ENCODE measurements at places on chromosomes 12 and 14.

DNA sequence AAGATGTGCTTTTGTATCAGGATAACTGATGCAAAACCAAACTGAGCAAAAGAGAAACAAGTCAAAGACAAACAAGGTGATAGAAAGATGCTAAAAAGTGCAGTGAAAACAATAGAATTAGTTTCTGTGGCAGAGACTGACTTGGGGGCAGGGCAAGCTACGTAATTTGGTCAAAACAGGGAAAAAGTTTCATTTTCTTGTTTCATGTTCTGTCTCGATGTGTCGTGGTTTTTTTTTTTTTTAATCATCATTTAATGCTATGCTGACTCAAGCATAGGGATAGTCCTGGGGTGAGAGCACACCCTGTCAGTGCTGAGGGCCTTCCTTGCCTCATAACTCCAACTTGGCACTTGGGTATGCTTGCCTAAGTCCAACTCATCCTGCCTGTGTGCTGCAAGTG lies 144.1 kb upstream of the PTPRQ start:
- no peak for DNase-seq

- no peak for DNase-seq
Measured at GRCh38 chr12:79983492-79983891, 48.6 kb upstream of the PPP1R12A start.

DNA sequence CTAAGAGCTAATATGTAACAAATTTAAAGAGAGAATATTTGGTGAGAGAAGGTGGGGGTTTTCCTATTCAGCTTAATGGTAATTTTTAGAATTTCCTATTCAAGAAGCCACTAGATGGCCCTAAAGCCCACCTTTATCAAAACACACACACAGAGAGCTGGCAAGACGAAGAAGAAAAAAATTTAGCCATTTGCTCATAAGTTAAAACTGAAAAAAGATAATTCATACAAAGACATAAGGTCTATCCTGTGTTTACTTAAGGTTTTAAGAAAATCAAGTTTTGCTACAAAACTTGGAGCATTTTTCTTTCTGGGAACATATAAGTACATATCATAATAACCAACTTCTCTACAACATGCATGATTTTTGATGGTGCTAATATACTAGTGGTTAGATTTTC lies 46.8 kb upstream of the PCED1B start:
- no peak for DNase-seq

- DNase-seq: no peak
Measured at GRCh38 chr12:15754233-15754632, 35.0 kb downstream of the EPS8 start.

DNA sequence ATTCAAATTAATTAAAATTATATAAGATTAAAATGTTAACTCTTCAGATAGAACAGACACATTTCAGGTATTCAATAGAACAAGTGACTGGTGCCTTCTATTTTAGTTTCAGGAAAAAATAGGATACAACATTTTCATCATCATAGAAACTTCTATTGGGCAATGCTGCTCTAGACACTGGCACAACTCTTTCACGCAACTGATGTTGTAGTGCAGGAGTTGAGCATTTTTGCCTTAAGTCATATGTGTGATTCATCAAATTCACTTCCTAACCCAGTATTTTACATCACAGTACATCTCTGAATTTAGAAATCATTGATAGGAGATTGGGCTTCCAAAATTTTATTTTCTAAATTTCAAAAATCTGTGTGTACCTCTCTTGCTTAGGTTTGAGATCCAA lies 215.4 kb upstream of the DIO2 start:
- no peak for DNase-seq

DNA sequence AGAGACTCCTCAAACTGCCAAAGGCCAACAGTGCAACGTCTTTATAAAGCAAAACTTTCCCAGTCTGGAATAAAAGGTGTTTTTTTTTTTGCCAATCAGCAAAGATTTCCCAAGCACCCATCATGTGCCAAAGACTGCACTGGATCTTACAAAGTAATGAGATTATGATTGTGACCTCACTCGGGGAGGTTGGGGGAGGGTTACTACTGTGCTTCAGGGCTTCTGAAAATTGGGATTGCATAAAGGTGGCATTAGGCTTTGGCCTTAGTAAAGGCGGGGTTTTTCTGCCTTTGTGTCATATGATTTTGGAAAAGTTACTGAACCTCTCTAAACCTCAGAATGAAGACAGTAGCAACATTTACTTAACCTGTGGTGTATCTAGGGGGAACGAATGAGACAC lies 233.8 kb downstream of the DACT1 start:
- DNase-seq: no peak

DNA sequence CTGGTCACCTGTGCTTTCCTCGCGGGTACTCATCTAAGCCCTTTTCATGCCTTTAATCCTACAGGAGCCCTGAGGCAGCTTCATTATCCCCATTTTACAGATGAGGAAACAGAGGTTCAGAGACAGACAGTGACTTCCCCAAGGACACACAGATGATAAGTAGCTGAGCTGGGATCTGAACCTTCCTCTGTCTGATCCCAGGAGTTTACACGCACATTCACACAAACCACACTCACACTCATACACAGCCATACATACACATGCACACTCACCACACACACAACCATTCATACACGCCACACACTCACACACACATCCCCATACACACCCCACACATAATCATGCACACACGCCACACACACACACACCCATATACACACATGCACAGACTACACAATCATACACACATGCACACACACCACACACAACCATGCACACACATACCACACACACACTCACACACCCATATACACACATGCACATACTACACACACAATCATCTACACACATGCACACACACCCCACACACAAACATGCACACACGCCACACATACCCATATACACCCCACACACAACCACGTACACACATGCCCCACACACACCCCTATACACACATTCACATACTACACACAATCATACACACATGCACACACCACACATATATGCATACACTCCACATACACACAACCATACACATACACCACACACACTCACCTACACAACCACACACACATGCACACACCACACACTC lies 2.7 kb downstream of the TMEM119 start:
- DNase-seq: no peak

DNA sequence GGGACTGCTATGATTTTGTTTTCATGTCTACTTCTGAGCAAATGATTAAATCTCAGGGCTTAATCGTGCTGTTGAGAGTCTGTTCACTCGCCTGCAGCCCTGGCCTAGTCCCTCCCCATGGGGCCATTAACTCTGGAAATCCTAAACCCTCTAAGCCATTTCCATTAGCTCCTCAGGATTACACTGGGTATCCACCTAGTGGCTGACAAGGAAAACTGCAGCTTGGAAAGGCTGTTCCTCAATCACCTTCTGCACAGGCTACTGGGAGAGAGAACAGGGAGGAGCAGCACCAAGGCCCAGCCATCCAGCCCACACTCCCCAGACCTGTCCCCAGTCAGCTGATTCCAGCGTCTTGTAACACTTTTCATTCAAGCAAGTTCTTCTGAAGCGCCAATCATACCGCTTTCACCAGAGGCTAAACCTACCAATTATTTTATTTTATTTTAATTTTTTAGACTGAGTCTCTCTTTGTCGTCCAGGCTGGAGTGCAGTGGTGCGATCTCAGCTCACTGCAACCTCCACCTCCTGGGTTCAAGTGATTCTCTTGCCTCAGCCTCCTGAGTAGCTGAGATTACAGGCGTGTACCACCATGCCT lies 48.7 kb downstream of the NEUROD4 start:
- DNase-seq: no peak

DNA sequence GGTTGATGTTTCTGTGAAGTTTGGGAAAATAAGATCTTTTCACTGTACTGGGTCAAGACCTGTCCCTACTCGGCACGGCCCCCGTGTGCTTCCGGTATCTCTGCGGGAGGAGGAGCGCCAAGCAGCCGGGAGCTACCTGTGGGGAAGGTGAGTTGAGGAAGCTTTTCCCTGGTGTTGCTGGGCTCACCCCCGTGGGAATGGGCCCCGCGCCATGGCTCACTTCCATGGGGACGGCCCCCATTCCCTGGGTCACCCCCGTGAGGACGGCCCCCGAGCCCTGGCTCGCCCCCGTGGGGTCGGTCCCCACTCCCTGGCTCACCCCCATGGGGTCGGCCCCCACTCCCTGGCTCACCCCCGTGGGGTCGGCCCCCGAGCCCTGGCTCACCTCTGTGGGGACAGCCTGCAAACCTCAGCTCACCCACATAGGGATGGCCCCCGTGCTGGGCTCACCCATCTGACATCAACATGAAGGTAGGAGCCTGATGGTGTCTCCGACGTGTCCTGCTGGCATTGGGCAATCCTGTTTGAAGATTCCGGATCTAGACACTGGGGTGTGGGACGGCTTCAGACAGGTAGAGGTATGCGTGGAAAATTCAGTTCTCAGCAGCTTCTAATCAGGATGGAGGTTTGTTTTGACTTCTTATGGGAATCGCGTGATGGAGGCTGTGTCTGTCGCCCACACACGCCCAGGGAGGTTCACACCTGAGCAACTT lies 9.1 kb downstream of the LRCOL1 start:
- no peak for DNase-seq

DNA sequence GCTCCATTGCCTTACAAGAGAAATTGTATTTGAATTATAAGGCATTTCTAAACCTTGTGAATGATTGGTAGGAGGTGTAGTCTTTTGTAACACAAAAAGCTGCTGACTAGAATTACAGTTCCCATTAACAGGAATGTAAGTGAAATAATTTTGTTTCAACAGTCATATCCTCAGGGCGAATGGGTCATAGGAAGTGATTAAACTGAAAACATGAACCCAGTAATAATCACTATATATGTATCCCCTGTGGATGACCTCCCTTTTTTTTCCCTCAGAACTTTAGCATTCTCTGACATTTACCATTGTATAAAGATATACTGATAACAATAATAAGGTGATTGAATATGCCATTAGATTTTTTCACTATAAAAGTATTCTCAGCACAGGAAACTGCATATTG lies 312.3 kb downstream of the ATP23 start:
- no peak for DNase-seq

GRCh38 chr14:104206281-104206904 lies 68.0 kb downstream of the KIF26A start:
- DNase-seq: no peak

DNA sequence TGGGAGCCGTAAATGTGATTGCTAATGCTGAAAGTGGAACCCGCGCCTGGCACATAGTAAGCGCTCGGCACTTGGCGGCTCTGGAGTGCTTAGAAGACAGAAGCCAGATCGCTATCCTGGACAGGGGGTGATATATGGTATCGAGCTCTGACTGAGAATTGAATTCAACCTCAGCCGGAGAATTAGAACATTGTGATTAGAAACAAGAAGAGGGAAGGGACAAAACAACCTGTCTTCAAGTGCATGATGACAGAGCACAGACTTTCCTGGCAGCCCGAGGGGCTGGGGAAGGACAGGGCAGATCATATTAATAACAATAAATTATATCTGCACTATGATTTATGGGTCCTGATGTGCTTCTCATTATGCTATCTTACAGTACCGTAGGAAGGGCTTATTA lies 66.9 kb upstream of the TBX3 start:
- no peak for DNase-seq

- DNase-seq: peak; percentile 81
Measured at GRCh38 chr14:104223101-104224041, 85.0 kb downstream of the KIF26A start.

DNA sequence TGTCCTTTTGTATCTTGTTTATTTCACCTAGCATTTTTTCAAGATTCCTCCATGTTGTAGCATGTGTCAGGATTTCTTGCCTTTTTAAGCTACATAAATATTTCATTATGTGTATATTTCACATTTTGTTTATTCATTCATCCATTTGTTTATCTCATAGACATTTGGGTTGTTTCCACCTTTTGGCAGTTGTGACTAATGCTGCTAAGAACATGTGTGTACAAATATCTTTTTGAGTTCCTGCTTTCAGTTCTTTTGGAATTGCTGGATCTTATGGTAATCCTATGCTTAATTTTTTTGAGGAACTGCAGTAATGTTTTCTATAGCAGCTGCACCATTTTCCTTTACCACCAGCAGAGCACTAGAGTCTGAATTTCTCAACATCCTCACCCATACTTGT lies 62.4 kb downstream of the SCN8A start:
- no peak for DNase-seq

- no peak for DNase-seq
Measured at GRCh38 chr12:122080149-122081082, 1.9 kb downstream of the MLXIP start.

- DNase-seq: no peak
Measured at GRCh38 chr14:79724934-79725717, 486.2 kb downstream of the DIO2 start.

- no peak for DNase-seq
Measured at GRCh38 chr12:118126119-118126757, 9.7 kb upstream of the PEBP1 start.

- DNase-seq: no peak
Measured at GRCh38 chr12:66735275-66735674, 56.4 kb upstream of the GRIP1 start.

GRCh38 chr12:105852951-105853350 lies 285.8 kb downstream of the NUAK1 start:
- no peak for DNase-seq

All from left forelimb (tissue), 1 donor.